Osteocyte (in vitro differentiated cells): ENCODE measurements at places on chromosomes 2 and 18.

DNA sequence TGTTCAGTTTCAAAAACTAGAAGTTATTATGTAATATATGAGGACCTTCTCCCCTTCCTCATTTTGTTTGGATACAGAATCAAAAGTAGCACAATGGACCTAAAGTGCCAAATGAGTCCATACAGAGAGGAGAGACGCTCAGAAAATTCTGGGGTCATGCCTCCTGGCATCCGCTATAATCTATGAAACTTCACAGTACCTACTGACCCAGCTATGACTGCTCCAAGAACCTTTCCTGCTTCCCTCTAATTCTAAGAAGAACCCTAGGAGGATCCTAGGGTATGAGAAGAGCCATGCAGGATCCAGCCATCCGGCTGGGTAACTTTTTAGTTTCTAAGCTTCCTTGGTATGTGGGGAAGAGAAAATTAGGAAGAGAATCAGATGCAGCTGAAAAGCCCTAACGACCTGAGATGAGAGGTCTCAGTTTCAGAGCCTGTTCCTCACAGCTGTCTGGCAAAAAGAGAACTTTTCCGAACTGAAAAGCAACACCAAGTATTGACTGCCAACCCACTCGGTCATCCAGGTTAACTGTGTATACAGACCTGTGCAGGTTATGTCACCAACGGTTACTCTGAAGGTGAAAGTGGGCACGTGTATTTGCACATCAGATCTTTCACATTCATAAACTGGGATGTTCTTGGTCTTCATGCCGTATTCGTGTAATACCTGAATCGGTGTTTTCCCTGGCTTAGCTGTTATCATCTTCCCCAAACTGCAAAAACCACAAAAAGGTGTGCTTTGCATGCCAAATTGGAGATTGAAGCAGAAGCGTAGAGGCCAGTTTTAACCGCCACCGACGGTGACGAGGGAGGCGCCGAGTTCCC lies 1.1 kb downstream of the PRKRA start:
- H3K4me3 ChIP-seq: peak overlapping the region; percentile 82
- no peak for DNase-seq
- H3K36me3 ChIP-seq: peaks cover 27% of the 10 kb centered on the region
- H3K4me1 ChIP-seq: peaks cover 32% of the 10 kb centered on the region
- H3K27ac ChIP-seq: peak overlapping the region; percentile 74

DNA sequence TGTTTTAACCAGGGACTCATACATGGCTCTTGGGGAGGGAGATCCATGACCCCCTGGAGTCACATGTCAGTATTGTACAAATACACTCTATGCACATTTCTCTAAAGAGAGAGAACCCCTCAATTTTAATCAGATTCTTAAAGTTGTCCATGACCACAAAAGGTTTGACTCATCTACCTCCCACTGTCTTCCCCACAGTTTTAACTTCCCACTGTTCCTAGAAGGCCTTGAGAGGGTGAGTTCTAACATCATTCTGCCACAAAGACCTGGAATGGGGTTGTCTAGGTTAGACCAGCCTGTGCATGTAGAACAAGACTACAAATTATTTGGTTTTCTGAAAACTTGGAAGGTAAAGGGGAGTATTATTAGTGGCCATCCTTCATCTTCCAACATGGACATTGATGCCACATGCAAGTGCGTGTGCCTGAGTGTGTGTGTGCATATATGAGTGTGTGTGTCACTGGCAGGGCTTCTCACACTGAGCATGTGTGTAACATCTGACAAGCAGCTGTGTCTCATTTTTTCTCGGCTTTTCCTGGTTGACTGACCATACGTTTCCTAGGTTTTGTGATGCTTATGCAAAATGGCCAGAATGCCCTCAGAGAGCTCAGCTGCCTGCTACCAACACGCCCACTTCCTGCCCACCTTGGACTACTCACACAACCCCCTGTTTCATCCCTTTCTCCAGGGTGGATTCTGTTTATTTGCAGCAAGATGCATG lies 94.6 kb upstream of the LGALSL start:
- peaks cover 16% of the 10 kb centered on the region for H3K27me3 ChIP-seq
- H3K4me1 ChIP-seq: peaks cover 14% of the 10 kb centered on the region
- DNase-seq: no peak
- H3K4me3 ChIP-seq: no peak overlapping the region
- H3K27ac ChIP-seq: peak overlapping the region; percentile 20

DNA sequence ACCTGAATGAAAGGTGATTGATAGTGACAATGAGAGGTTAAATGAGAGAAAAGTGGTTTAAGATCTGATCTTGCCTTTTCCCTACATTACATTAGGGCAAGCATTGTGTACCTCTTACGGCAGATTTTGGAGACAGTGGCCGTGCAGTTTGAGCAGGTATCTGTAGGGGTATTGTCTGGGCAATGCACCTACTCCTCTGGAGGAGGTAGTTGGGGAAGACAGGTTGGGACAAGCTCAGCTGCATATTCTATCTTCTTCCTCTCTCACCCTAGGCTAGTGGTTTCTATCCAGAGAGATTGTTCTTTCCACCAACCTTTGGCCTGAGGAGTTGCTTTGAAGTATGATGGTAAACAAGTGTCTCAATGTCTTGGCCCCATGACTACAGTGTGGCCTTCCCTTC lies 323.2 kb downstream of the CYP26B1 start:
- H3K27ac ChIP-seq: no peak overlapping the region
- H3K4me1 ChIP-seq: no peaks in the 10 kb centered on the region
- no peak overlapping the region for H3K4me3 ChIP-seq
- no peaks in the 10 kb centered on the region for H3K27me3 ChIP-seq
- peaks cover 2% of the 10 kb centered on the region for H3K36me3 ChIP-seq

DNA sequence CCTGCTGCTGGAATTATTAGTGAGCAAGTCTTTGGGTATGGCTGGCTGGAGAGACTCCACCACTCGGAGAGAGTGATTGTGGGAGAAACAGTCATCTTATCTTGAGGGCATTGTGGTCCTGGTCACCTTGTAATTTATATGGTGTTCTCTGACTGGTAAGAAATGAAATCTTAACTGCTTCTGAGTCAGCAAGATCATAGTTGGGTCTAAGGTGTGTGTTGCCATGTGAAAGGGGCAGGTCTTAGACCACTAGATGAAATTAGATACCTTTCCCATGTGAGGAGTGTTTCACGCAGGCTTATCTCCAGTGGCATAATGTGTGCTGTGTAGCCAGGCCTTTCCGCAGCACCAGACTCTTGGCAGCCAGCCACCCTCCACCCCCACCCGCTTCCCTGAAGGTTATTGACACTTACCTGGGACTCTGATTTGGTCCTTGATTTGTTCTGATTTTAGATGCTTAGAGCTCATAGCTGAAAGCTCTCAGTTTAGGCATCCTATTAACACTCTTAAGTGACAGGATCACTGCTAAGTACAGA lies 7.7 kb downstream of the MAPRE3 start:
- no peak for DNase-seq
- no peak overlapping the region for H3K4me3 ChIP-seq
- peaks cover 15% of the 10 kb centered on the region for H3K27me3 ChIP-seq
- H3K27ac ChIP-seq: no peak overlapping the region
- H3K4me1 ChIP-seq: no peaks in the 10 kb centered on the region

- H3K27me3 ChIP-seq: no peaks in the 10 kb centered on the region
- no peak overlapping the region for H3K4me3 ChIP-seq
- peaks cover 21% of the 10 kb centered on the region for H3K4me1 ChIP-seq
- DNase-seq: no peak
- peaks cover 12% of the 10 kb centered on the region for H3K36me3 ChIP-seq
Observed at GRCh38 chr2:28052691-28053090, 162.2 kb downstream of the BABAM2 start.

GRCh38 chr2:55395724-55396605 lies 23.7 kb downstream of the CCDC88A start:
- DNase-seq: no peak
- H3K4me1 ChIP-seq: peaks cover 26% of the 10 kb centered on the region
- H3K4me3 ChIP-seq: no peak overlapping the region
- H3K27ac ChIP-seq: peak overlapping the region; percentile 57
- H3K27me3 ChIP-seq: no peaks in the 10 kb centered on the region

GRCh38 chr2:160290598-160290997 lies 90.5 kb upstream of the ITGB6 start:
- peak overlapping the region; percentile 33 for H3K27ac ChIP-seq
- H3K36me3 ChIP-seq: peaks cover 66% of the 10 kb centered on the region
- H3K4me3 ChIP-seq: no peak overlapping the region
- H3K27me3 ChIP-seq: no peaks in the 10 kb centered on the region

DNA sequence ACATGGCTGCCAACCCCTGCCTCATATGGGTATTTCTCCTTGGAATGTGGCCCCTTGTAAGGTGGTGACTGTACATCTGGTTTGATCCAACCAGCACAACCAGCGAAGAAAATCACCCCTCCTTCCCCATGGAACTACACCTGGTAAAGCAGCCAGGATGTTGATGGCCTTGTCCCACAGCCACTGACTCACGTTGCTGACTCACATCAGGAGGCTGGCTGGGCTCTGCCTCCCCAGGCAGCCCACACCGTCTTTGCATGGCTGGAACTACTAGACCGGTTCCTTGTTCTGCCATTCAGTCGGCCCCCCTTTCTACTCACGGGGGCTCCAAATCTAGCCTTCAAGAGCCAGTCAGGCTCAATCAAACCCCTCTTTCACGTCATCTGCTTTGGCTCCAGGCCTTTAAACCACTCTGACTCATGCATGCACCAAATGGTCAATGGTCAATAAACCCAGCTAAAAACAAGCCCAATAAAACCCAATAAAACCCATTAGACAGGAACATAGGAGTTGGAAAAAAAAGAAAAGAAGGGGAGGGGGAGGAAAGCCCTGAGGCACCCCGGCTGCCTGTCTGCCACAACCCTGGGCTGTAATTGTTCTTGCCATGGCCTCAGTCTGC lies 114.8 kb downstream of the PLB1 start:
- peaks cover 16% of the 10 kb centered on the region for H3K4me1 ChIP-seq
- H3K4me3 ChIP-seq: no peak overlapping the region
- no peaks in the 10 kb centered on the region for H3K27me3 ChIP-seq
- H3K36me3 ChIP-seq: no peaks in the 10 kb centered on the region

- H3K4me3 ChIP-seq: no peak overlapping the region
- DNase-seq: no peak
- H3K36me3 ChIP-seq: peaks cover 11% of the 10 kb centered on the region
Observed at GRCh38 chr2:45578056-45578843, 32.8 kb downstream of the SRBD1 start.

GRCh38 chr2:107633580-107634147 lies 193.0 kb upstream of the RGPD4 start:
- H3K27ac ChIP-seq: peak overlapping the region; percentile 27
- DNase-seq: no peak

DNA sequence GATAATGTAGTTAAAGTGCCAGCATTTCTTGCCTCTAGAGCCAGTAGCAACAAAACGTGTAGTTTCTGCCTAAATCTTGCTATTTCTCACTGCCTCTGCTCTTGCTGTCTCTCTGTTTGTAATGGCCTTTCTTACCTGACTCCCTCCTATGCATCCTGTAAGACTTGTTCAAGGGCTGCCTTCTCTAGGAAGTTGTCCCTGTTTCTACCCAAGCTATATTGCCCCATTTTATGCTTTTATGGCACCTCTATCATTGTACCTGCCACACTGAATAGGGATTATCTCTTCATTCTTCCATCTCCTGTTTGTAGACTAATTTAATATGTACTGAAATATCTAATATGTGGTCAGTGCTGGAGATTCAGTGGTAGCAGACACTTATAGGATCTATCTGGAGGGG lies 49.2 kb downstream of the PLCL1 start:
- DNase-seq: no peak
- no peak overlapping the region for H3K27ac ChIP-seq
- H3K36me3 ChIP-seq: no peaks in the 10 kb centered on the region

DNA sequence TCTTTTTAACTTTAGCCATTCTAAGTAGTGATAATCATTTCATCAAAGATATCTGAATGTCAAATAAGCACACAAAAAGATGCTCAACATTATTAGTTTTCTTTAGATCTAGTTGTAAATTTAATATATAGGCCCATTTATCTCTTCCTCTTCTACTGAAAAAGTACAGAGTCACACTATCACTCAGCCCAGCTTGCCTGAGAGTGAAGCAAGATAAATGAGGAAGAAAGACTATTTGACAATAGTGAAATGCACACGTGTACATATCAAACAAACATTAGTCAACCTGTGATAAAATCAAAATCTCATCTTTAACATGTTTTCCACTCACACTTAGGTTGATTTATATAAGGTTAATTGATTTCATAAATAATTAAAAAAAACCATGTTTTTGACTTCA lies 83.5 kb upstream of the CCDC195 start:
- H3K27me3 ChIP-seq: no peaks in the 10 kb centered on the region
- peaks cover 23% of the 10 kb centered on the region for H3K36me3 ChIP-seq

- H3K36me3 ChIP-seq: no peaks in the 10 kb centered on the region
- H3K4me1 ChIP-seq: peaks cover 21% of the 10 kb centered on the region
- no peak overlapping the region for H3K27ac ChIP-seq
- H3K27me3 ChIP-seq: no peaks in the 10 kb centered on the region
Observed at GRCh38 chr2:195575879-195576401, 81.1 kb upstream of the SLC39A10 start.

- no peak for DNase-seq
- peaks cover 12% of the 10 kb centered on the region for H3K27me3 ChIP-seq
- H3K27ac ChIP-seq: no peak overlapping the region
- no peak overlapping the region for H3K4me3 ChIP-seq
Observed at GRCh38 chr18:45100321-45101105, 419.8 kb downstream of the SETBP1 start.

- H3K36me3 ChIP-seq: peaks cover 2% of the 10 kb centered on the region
- no peak overlapping the region for H3K27ac ChIP-seq
- H3K4me1 ChIP-seq: peaks cover 18% of the 10 kb centered on the region
- DNase-seq: no peak
- no peaks in the 10 kb centered on the region for H3K27me3 ChIP-seq
Observed at GRCh38 chr18:49189772-49190171, 239.0 kb upstream of the SMAD7 start.

DNA sequence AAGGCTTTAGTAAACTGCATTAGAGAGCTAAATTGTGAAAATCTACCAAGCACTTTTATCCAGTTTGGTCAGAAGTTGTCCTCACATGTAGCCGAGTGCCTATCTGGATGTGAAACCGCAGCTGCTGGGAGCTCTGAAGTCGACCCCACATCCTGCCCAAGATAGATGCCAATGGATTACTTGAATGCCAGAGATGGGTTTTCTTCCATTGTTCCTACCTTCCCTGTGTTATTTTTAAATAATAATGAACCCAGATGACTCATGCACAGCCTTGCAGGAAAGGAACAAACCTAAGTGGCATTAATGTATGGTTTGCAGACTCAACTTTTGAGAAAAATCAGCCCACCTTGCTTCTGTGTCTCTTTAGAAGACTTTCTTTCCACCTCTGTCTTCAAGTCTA lies 408.5 kb downstream of the FBXO15 start:
- no peak overlapping the region for H3K4me3 ChIP-seq
- no peak for DNase-seq
- no peak overlapping the region for H3K27ac ChIP-seq
- H3K4me1 ChIP-seq: no peaks in the 10 kb centered on the region
- H3K36me3 ChIP-seq: no peaks in the 10 kb centered on the region

- peaks cover 19% of the 10 kb centered on the region for H3K4me1 ChIP-seq
- DNase-seq: no peak
- H3K36me3 ChIP-seq: no peaks in the 10 kb centered on the region
Observed at GRCh38 chr18:58813105-58813504, 51.6 kb upstream of the ZNF532 start.

DNA sequence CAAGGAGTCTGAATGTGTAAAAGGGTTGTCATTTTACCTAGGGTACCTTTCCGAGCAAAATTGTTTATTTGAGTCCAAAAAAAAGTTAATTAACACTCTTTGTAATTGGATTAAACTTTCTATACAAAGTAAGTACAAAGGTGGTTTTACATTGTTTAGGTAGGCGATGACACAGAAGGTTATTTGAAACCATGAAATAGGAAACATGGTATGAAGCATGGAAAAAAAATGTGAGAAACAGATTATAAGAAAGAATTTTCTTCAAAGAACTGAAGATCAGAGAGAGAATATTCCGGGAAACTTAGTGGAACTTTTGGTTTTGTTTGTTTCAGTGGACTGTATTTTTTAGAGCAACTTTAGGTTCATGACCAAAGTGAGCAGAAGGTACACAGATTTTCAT lies 32.7 kb downstream of the CARF start:
- H3K4me3 ChIP-seq: no peak overlapping the region
- H3K27ac ChIP-seq: no peak overlapping the region
- no peak for DNase-seq
- H3K36me3 ChIP-seq: peaks cover 47% of the 10 kb centered on the region
- H3K4me1 ChIP-seq: peaks cover 3% of the 10 kb centered on the region
- H3K27me3 ChIP-seq: no peaks in the 10 kb centered on the region
